ENCODE measurements at places on chromosomes 12 and 14.

DNA sequence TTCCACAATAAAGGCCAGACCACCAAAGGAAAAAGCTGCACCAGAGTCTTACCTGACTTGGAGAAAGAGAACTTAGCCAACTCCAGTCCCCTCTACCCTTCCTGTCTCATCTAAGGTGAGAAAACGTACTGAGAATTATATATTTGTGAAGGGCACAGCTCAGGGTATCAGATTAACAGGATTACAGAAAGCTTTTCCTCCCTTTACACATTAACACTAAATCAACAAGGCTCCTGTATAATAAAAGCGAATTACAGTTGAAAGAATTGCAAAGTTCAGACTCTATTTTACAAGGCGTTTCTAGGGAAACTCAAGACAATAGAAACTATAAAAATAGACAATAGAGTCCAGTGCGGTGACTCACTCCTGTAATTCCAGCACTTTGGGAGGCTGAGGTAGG is 82.7 kb upstream of the RPL10L start:
- DNase-seq = no peak

DNA sequence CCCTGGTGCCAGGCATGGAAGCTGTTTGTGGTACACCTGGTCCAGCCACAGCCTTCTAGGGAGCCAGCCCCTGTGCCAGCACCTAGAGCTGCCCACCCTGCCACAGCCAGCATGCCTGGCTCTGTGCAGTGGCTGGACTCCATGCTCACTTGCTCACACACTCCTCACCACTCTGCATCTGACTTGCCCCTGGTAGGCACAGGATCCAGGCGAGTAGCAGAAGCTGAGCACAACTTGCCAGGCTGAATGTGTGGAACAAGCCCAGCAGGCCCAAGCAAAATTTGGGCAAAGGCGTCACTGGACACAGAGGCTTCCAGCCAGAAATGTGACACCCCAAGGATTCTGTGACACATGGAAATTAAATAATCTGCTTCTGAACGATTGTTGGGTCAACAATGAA is 106.7 kb downstream of the MYF5 start:
- no peak for DNase-seq

DNA sequence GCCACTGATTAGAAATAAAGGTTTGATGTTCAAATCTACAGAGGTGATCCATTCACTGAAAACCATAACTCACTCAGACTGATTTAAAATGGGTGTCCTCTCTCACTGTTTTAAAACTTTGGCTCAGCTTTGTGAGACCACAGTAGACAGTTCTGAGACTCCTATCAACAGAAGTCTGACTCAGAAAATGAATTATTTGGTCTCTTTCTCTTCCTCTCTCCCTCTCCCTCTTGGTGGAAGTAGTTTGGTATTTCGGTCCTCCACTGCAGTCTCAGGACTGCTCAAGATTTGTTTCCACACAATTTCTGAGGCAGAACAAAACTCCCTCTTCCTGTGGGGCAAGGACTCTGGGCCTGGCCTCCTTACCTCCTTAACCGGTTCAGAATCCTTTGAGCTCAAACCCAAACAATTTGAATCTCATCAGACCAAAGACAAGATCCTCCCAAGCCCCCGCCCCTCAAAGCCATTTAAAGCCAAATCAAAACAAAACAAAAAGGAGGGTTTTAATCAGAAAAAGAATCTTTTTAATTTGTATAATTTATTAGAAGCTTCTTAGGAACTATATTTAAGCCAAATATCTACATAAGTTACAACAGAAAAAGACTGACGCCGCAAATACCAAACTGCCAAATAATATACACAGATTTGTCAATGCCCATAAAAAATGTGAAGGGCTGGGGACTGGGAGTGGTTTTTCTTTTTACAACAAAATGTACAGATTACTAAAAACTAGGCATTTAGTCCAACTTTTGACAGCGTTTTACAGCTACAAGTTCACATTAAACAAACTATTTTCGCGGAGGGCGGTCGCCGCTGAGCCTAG is 3.9 kb downstream of the NKX2-1 start:
- DNase-seq = no peak

DNA sequence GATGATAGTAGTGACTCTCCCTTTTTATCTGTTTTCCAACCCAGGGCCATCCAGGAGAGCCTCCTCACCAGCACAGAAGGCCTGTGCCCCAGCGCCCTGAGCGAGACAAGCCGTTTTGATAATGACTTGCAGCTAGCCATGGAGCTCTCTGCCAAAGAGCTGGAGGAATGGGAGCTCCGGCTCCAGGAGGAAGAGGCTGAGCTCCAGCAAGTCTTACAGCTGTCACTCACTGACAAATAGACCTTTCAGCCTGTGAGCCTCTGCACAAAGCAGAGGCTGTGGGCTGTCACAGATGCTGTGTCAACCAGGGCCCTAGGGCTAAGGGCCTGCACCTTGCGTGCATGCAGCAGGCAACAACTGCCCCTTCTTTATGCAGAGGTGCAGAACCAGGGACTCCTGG is 11.0 kb downstream of the C12orf76 start:
- no peak for DNase-seq

- no peak for DNase-seq
Observed at GRCh38 chr14:77023001-77023996, 5.2 kb downstream of the IRF2BPL start.

DNA sequence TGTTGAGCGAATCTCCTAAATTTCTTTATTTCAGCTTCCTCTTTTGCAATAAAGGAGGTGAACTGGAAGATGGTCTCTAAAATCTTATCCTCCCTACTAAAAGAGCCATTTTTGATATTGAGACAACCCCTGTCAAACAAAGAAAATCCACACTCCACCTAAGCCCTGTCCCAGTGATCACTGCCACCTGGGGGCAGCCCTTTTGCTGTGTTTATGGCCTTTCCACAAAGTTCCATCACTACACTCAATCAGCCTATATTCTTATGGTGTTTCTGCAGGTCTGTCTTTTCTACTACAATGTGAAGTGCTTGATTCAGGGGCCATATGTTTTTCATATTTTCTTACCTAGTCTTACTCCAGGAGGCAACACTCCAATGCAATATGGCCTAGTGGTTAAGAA is 163.7 kb downstream of the BMP4 start:
- DNase-seq = no peak

DNA sequence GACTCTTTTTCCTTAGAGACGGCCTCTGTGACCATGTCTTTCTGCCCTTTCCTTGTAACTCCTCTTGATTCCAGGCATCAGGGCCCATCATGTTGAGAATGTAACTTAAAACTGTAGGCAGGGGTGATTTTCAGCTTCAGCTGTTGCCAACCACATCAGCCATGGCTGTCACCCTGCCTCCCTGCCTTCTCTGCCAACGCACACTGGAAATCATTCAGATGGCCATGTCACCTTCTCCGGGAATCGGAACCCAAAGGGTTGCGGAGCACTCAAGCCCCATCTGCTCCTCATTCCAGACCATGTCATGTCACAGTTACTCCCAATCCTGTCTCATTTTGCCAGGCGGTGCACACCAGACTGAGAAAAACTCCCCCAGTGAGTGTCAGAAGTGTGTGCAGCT is 72.1 kb downstream of the EMP1 start:
- no peak for DNase-seq

- no peak for DNase-seq
Observed at GRCh38 chr14:25050269-25051150, 563 bp upstream of the STXBP6 start.

- DNase-seq = no peak
Observed at GRCh38 chr12:80877721-80878265, 59.9 kb downstream of the LIN7A start.

DNA sequence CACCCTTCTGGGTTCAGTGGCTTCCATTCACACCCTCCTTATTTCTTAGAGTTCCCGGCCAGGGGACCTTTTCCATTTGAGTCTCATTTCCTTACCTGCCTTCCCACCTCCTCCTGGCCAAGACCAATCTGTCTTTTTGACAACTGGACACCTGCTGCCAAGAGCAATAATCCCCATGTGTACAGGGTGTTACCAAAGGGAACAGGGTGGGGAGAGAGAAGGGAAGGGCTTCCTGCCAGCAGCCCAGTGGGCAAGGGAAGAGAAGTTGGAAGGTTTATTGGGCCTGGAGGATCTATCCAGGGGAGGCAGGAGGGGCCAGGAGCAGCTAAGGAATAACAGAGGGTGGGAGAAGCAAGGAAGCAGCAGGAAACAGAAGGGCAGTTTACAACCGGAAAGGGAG is 346.2 kb downstream of the C12orf75 start:
- no peak for DNase-seq

GRCh38 chr12:80101126-80101525 is 1.8 kb downstream of the OTOGL start:
- no peak for DNase-seq

DNA sequence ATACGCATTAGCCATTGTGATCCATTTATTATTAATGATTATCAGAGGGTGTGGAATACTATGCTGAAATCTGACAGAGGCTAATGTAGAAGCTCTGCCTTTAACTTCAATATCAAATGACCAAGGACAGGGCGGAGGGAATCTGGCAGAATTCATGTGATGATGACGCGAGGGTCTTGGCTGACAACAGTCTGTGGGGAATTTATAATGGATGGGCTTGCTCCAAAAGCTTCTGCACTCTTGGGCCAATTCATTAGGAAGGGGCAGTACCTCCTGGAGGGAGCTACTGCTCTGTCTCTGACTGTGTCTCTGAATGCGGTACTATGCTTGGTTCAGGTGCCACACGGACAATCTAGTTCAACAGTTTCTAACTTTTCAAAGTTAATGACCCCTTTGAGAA is 46.2 kb downstream of the GALNT8 start:
- no peak for DNase-seq

GRCh38 chr12:121712190-121712460 is 427 bp upstream of the TMEM120B start:
- DNase-seq = no peak

- no peak for DNase-seq
Observed at GRCh38 chr14:40164083-40164482, 731.9 kb upstream of the FBXO33 start.

DNA sequence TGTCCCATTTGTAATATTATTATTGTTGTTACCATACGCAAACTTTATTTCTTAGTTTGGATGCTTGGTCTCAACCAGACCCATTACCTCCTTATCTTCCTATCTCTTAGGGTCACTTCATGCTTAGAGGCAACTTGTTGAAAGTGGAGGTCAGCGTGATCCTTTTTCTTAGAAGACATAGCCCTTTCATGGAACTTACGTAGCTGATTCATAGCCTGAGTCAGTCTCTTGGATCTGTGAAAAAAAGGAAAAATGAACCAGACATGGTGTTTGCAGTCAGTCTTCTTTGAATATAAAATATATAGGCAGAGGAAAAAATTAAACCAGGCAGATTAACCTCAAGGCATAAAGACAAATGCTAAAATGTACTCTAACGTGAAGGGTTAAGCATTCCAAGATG is 613.7 kb downstream of the DIO2 start:
- DNase-seq = no peak

DNA sequence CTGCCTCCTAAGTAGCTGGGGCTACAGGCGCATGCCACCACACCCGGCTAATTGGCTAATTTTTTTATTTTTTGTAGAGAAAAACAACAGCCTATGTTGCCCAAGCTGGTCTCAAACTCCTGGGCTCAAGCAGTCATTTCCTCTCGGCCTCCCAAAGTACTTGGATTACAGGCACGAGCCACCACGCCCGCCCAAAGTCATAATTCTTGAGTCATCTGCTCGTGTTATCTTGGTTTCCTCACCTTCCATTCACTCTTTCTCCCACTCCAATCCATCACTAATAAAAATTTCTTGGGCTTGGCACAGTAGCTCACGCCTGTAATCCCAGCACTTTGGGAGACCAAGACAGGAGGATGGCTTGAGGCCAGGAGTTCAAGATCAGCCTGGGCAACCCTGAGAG is 32.0 kb downstream of the ITGA7 start:
- DNase-seq = no peak

- DNase-seq = no peak
Observed at GRCh38 chr14:32572867-32573150, 243.7 kb downstream of the AKAP6 start.

GRCh38 chr12:107536613-107537012 is 149.0 kb upstream of the PWP1 start:
- DNase-seq = no peak

GRCh38 chr12:105721051-105721825 is 390.7 kb downstream of the C12orf75 start:
- DNase-seq = no peak

GRCh38 chr12:19242581-19242980 is 113.0 kb downstream of the PLEKHA5 start:
- DNase-seq = no peak

DNA sequence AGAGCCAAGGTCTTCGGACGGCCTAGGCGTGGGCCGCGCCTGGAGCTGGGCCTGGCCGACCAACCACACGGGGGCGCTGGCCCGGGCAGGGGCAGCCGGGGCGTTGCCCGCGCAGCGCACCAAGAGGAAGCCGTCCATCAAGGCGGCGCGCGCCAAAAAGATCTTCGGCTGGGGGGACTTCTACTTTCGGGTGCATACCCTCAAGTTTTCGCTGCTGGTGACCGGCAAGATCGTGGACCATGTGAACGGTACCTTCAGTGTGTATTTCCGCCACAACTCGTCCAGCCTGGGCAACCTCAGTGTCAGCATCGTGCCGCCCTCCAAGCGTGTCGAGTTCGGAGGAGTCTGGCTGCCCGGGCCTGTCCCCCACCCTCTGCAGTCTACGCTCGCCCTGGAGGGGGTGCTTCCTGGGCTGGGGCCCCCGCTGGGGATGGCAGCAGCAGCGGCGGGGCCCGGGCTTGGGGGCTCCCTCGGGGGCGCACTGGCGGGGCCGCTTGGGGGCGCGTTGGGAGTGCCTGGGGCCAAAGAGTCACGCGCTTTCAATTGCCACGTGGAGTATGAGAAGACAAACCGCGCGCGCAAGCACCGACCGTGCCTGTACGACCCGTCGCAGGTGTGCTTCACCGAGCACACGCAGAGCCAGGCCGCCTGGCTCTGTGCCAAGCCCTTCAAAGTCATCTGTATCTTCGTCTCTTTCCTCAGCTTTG is 4.4 kb upstream of the SHMT2 start:
- DNase-seq = no peak

DNA sequence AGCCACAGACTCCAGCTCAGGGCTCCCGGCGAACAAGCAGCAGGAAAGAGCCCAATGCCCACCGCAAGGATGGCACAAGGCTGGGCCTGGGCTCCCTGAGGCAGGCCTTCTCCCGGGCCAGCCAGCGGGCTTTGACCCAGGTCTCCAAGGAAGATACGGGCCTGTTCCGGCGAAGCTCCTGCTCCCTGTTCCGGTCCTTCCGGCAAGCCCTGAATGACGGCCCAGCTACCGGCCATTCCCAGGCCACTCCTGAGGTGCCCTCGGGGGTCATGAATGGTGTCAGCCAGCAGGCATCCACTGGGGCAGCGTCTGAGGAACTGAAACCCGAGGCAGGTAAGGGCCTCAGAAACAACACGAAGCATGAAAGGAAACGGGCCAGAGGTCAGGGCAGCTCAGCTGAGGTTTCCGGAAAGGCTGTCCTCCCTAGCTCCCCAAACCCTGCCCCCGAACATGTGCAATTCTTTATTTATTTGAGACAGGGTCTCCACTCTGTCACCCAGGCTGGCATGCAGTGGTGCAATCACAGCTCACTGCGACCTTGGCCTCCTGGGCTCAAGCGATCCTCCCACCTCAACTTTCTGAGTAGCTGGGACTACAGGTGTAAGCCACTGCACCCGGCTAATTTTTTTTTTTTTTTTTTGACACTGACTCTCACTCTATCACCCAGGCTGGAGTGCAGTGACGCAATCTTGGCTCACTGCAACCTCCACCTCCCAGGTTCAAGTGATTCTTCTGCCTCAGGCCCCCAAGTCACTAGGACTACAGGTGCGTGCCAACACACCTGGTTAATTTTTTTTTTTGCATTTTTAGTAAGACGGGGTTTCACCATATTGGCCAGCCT is 6.0 kb downstream of the EXOC3L4 start:
- no peak for DNase-seq

- DNase-seq = no peak
Observed at GRCh38 chr14:55146425-55146824, 17.4 kb downstream of the LGALS3 start.

Measured in effector memory CD8-positive, alpha-beta T cell (primary cell).